ENCODE measurements at places on chromosomes 3 and 15.

DNA sequence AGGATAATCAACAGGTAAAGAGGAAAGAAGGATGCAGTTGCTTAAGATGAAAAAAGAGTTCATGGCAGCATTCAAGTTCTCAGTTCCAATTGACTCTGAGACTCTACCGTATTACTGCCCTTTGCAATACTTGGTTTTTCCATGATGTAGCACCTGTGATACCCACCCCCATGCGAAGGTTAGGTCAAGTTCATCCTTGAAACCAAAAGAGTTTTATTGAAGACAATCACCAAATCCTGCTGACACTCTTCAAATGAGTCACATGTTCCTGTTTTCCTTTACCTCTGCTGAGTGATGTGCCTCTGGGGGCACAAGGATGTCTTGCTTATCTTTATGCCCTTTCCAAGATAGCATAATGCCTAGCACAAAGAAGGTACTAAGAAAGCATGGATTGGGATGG, 111.3 kb upstream of the SLC7A14 start:
- no peak for DNase-seq

DNA sequence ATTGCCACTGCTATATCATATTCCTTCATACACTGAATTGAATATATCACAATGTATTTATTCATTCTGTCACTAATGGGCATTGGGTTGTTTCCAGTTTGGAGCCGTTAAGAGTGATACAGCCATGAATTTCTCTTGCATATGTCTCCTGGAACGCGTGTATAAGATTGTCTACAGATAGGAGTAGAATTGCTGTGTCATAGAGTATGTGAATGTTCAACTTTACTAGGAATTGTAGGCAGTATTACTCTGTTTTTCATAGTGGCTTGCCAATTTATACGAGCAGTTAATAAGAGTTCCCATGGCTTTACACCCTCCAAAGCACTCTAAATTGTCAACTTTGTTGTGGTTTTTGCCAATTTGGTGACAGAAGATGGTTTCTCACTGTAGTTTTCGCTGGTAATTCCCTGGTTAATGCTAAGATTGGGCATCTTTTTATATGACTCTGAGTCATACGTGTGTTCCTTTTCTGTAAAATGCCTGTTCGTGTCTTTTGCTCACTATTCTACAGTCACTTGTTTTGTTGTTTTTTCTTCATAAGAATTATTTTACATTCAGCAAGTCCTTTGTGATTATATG, 136.1 kb upstream of the LIPC start:
- no peak for DNase-seq

GRCh38 chr15:99536422-99537040, 29.3 kb upstream of the MEF2A start:
- no peak for DNase-seq

- no peak for DNase-seq
These were observed 202.7 kb downstream of the LRRN1 start for GRCh38 chr3:4001976-4002375.

DNA sequence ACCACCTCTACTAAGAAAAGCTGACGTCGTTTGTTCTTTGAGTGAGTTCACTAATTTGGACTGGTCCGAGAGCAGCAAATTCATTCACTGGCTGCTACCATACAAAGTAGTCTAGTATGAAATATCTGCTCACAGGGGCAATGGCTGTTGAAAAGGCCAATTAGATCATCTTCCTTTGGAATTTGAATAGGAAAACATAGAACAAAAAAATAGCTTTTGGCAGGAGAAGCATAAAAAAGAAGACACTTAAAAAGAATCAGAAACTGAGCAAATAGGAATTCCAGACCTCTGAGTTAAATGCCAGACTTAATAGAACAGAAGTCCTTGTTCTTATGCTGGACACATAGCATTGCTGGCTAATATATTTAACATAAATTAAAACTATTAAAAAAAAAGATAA, 159.3 kb downstream of the IL1RAP start:
- DNase-seq, result no peak

GRCh38 chr3:99686955-99687612, 48.7 kb downstream of the COL8A1 start:
- DNase-seq, result no peak

- no peak for DNase-seq
These were observed 188.3 kb upstream of the EOMES start for GRCh38 chr3:27910456-27910855.

Measured in activated B cell treated with CpG ODN at 0.5 μM for 24 hours (primary cell).